Immature natural killer cell (primary cell): ENCODE measurements at places on chromosomes 7 and 10.

- no peaks in the 10 kb centered on the region for H3K36me3 ChIP-seq
- DNase-seq, result no peak
- H3K4me3 ChIP-seq, result no peak overlapping the region
- peaks cover 21% of the 10 kb centered on the region for H3K4me1 ChIP-seq
- H3K27me3 ChIP-seq, result no peaks in the 10 kb centered on the region
- no peak overlapping the region for H3K27ac ChIP-seq
Measured at GRCh38 chr10:119198438-119198837, 8.9 kb upstream of the GRK5 start.

GRCh38 chr7:88281749-88282148, 24.9 kb downstream of the STEAP4 start:
- DNase-seq, result no peak
- H3K4me3 ChIP-seq, result no peak overlapping the region
- no peaks in the 10 kb centered on the region for H3K4me1 ChIP-seq
- no peaks in the 10 kb centered on the region for H3K36me3 ChIP-seq

DNA sequence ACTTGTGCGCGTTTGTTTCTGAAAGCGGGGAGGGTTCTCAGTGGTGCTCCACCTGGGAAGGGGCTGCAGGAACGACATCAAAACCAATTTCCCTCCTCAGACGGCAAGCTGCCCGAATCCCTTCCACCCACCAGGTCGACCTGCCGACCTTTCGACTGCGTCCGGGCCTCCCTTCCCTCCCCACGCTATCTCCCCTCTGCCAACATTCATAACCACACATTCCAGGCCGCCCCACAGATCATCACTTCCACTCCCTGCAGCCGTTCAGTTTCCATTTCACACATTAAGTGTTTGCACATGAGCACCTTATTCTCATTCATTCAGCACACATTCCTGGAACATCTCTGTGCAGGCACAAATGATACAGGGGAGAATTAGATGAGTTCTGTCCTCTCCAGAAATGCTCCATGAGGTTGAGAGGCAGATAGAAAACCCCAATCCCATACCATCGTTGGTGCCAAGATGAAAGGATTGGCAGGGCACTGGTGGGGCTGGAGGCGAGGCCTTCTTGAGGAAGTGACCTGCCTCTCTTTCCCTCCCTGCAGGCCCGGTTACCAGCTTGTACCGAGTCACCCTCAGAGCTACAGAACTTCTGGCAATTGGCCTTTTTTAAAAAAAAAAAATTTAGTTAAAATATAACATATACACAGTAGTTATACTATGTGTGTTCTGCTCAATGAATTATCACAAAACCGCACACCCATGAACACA, 70.0 kb downstream of the MINDY4 start:
- H3K27ac ChIP-seq, result no peak overlapping the region
- H3K4me1 ChIP-seq, result no peaks in the 10 kb centered on the region
- DNase-seq, result no peak
- no peaks in the 10 kb centered on the region for H3K27me3 ChIP-seq

GRCh38 chr10:934746-935406, 3.4 kb upstream of the LARP4B start:
- peaks cover 23% of the 10 kb centered on the region for H3K4me1 ChIP-seq
- no peaks in the 10 kb centered on the region for H3K36me3 ChIP-seq
- peaks cover 11% of the 10 kb centered on the region for H3K27me3 ChIP-seq

GRCh38 chr10:109215291-109216075, 707.8 kb downstream of the XPNPEP1 start:
- no peak for DNase-seq
- no peak overlapping the region for H3K4me3 ChIP-seq
- no peaks in the 10 kb centered on the region for H3K36me3 ChIP-seq
- H3K27ac ChIP-seq, result no peak overlapping the region
- no peaks in the 10 kb centered on the region for H3K4me1 ChIP-seq

DNA sequence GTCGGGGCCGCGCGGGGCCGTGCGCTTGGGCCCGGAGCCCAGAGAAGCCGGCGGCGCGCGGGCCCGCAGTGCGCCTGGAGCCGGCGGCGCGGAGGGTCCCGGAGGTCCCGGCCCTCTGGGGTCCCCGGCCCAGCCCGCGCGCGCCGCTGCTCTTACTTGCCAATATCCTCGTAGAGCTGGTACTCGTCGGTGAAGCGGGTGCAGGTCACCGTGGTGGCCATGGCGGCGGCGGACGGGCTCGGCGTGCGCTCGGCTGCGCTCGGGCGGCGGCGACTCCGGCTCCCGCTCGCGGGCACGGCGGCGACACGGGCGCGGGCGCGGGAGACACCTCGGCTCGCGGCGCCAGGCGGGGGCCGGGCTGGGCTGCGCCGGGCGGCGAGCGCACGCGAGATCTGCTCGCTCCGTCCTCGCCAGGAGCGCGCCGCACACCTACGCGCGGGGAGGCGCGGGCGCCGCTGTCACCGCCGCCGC, at the start of gene CAMK2B:
TSS of gene CAMK2B (minus strand) at position 394 of the 471 bp plus-strand sequence. CDS start at position 221, 173 bp downstream.
- peaks cover 2% of the 10 kb centered on the region for H3K4me1 ChIP-seq
- H3K36me3 ChIP-seq, result no peaks in the 10 kb centered on the region
- no peak within 1 kb of the TSS for H3K27ac ChIP-seq
- DNase-seq, result no peak
- peak within 1 kb of the TSS; percentile 65 for H3K4me3 ChIP-seq
- H3K27me3 ChIP-seq, result peaks cover 18% of the 10 kb centered on the region

DNA sequence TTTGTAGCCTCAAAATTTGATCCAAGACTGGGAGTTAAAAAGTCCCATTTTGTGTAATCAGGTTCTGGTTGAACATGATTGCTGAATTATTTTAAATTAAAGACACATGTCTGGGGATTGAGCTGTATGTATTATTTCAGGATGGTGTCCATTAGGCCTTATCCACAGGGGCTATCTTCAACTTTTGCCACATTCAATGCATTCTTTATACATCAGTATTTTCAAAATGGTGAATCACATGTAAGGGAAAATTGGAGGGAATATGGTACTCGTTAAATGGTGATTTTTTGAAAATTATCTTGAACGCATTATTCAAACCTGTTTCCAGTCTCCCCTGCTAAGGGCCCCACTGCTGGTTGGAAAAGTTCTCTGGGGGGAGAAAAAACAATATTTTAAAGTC, 367.7 kb upstream of the NPVF start:
- H3K4me3 ChIP-seq, result no peak overlapping the region
- no peaks in the 10 kb centered on the region for H3K4me1 ChIP-seq
- no peak for DNase-seq
- no peak overlapping the region for H3K27ac ChIP-seq
- no peaks in the 10 kb centered on the region for H3K36me3 ChIP-seq
- H3K27me3 ChIP-seq, result peaks cover 4% of the 10 kb centered on the region

DNA sequence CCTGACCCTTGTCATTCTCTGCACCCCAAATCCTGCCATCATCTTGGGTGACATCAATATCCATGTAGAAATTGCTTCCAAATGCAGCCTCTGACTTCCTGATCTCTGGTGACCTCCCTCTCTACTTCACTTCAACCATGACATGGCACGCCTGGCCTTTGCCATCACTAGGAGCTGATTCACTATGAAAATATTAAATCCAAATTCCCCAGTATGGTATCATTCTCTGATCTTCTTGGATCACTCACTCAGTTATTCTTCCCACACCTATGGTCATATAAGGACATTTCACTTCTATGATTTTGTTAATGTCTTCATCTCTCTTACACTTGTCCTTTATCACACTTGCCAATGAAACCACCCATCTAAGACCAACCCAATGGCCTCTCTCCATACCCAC, 73.7 kb upstream of the ODAD2 start:
- H3K4me3 ChIP-seq, result no peak overlapping the region
- no peak for DNase-seq
- H3K36me3 ChIP-seq, result peaks cover 19% of the 10 kb centered on the region

GRCh38 chr10:102286216-102286615, 40.9 kb downstream of the GBF1 start:
- H3K4me1 ChIP-seq, result peaks cover 53% of the 10 kb centered on the region
- H3K27ac ChIP-seq, result peak overlapping the region; percentile 19
- DNase-seq, result no peak
- no peak overlapping the region for H3K4me3 ChIP-seq

GRCh38 chr7:130913639-130914553, 179.9 kb upstream of the KLF14 start:
- no peak for DNase-seq
- H3K27me3 ChIP-seq, result peaks cover 55% of the 10 kb centered on the region
- H3K4me1 ChIP-seq, result peaks cover 86% of the 10 kb centered on the region
- H3K4me3 ChIP-seq, result peak overlapping the region; percentile 98
- H3K27ac ChIP-seq, result peak overlapping the region; percentile 96

GRCh38 chr10:92164036-92164696, 126.7 kb downstream of the CPEB3 start:
- H3K4me3 ChIP-seq, result no peak overlapping the region
- DNase-seq, result no peak
- H3K4me1 ChIP-seq, result no peaks in the 10 kb centered on the region
- no peak overlapping the region for H3K27ac ChIP-seq
- H3K27me3 ChIP-seq, result no peaks in the 10 kb centered on the region

DNA sequence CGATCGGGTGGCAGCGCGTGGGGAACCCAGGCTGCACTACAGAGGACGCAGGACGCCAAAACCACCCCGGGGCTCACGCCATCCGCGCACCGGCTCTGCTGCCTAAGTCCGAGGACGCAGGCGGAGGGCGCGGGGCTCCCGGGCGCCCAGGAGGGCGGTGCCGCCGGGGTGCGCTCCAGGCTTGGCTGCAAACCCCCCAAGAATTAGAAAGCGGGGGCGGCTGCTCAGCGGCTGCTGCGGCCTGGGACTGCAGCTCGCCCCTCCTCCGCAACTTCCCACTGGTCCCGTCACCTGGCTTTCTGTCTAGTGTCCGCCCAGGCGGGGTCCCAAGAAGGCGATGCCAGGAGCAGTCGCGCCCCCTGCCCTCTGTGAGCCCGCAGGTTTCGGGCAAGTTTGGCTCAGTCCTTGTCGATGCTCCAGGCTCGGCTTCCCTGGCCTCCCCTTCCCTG, 1.7 kb upstream of the POU6F2 start:
- DNase-seq, result no peak
- no peaks in the 10 kb centered on the region for H3K36me3 ChIP-seq
- peaks cover 18% of the 10 kb centered on the region for H3K27me3 ChIP-seq
- H3K4me3 ChIP-seq, result no peak overlapping the region

DNA sequence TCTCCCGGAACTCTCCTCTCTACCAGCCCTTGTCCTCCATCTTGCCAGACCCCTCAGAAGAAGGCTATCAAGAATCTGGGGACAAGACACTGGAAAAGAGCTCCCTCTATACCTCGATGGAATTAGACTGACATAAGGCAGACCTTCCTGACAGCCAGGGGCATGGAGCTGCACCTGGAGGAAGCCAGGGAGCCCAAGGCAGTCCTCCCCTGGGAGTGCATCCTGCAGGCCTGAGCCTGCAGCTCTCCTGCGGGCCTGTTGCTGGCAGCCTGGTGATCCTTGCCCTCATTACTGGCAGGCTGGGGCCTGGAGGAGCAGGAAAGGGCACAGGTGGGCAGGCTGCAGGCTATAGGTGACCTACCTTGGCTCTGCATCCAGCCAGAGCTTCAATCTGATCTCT, 323.4 kb downstream of the GRID1 start:
- H3K4me3 ChIP-seq, result no peak overlapping the region
- no peak for DNase-seq
- H3K36me3 ChIP-seq, result no peaks in the 10 kb centered on the region
- no peaks in the 10 kb centered on the region for H3K4me1 ChIP-seq
- H3K27me3 ChIP-seq, result peaks cover 4% of the 10 kb centered on the region
- no peak overlapping the region for H3K27ac ChIP-seq

- H3K36me3 ChIP-seq, result no peaks in the 10 kb centered on the region
- H3K4me1 ChIP-seq, result no peaks in the 10 kb centered on the region
- no peak for DNase-seq
- H3K27me3 ChIP-seq, result peaks cover 4% of the 10 kb centered on the region
Measured at GRCh38 chr10:114729103-114729659, 71.1 kb upstream of the ABLIM1 start.

- H3K4me3 ChIP-seq, result no peak overlapping the region
- no peak overlapping the region for H3K27ac ChIP-seq
Measured at GRCh38 chr7:13259930-13260329, 572.5 kb downstream of the ARL4A start.

- H3K4me1 ChIP-seq, result no peaks in the 10 kb centered on the region
- H3K4me3 ChIP-seq, result no peak overlapping the region
- no peak for DNase-seq
- no peak overlapping the region for H3K27ac ChIP-seq
Measured at GRCh38 chr10:49619613-49620012, 5.8 kb downstream of the CHAT start.

- H3K27ac ChIP-seq, result no peak overlapping the region
- H3K27me3 ChIP-seq, result no peaks in the 10 kb centered on the region
- H3K36me3 ChIP-seq, result no peaks in the 10 kb centered on the region
- DNase-seq, result no peak
Measured at GRCh38 chr7:133746847-133747246, 380.3 kb upstream of the LRGUK start.

DNA sequence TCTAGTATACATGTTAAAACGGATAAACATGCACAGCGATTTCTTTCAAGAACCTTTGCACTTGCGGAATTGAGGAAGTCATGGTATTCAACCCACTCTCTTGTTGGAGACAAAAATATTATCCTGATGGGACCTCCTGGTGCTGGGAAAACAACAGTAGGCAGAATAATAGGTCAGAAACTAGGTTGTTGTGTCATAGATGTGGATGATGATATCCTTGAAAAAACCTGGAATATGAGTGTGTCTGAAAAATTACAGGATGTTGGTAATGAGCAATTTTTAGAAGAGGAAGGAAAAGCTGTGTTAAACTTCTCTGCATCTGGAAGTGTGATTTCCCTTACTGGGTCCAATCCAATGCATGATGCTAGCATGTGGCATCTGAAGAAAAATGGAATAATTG, 6.9 kb downstream of the THNSL1 start:
- no peaks in the 10 kb centered on the region for H3K4me1 ChIP-seq
- H3K27me3 ChIP-seq, result peaks cover 2% of the 10 kb centered on the region
- H3K4me3 ChIP-seq, result no peak overlapping the region
- peaks cover 6% of the 10 kb centered on the region for H3K36me3 ChIP-seq
- no peak overlapping the region for H3K27ac ChIP-seq
- no peak for DNase-seq

DNA sequence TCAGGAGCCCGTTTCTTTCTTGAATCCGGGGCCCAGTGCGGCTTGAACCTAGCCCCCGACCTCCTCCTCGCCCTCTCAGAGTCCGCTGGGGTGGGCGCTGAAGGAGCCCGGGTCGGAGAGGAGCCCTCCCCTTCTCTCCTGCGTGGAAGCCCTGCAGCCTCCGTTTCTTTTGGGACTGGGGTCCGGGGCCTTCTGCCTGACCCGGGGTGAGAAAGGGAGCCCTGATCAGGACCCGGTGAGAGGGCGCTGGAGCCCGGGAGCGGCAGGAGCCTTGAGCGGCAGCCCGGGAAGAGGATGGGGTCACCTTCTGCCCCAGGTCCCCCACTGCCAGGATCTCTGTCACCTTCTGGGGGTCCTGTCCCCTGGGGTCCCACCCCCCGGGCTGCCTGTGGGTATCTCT, 162.3 kb downstream of the ZNF33B start:
- H3K27ac ChIP-seq, result no peak overlapping the region
- no peaks in the 10 kb centered on the region for H3K4me1 ChIP-seq
- no peak overlapping the region for H3K4me3 ChIP-seq

GRCh38 chr7:150685219-150686029, at the start of gene GIMAP2:
GIMAP2 (plus strand) TSS chr7:150685706; CDS start chr7:150687060, 1,354 bp downstream.
- H3K27ac ChIP-seq, result peak within 1 kb of the TSS; percentile 97
- peaks cover 34% of the 10 kb centered on the region for H3K36me3 ChIP-seq
- H3K4me1 ChIP-seq, result peaks cover 100% of the 10 kb centered on the region

- no peaks in the 10 kb centered on the region for H3K27me3 ChIP-seq
- peaks cover 9% of the 10 kb centered on the region for H3K4me1 ChIP-seq
- peaks cover 7% of the 10 kb centered on the region for H3K36me3 ChIP-seq
- H3K27ac ChIP-seq, result no peak overlapping the region
- DNase-seq, result no peak
- no peak overlapping the region for H3K4me3 ChIP-seq
Measured at GRCh38 chr7:39667341-39667923, 44.1 kb downstream of the RALA start.
